ENCODE measurements at places on chromosomes 5 and 9.

DNA sequence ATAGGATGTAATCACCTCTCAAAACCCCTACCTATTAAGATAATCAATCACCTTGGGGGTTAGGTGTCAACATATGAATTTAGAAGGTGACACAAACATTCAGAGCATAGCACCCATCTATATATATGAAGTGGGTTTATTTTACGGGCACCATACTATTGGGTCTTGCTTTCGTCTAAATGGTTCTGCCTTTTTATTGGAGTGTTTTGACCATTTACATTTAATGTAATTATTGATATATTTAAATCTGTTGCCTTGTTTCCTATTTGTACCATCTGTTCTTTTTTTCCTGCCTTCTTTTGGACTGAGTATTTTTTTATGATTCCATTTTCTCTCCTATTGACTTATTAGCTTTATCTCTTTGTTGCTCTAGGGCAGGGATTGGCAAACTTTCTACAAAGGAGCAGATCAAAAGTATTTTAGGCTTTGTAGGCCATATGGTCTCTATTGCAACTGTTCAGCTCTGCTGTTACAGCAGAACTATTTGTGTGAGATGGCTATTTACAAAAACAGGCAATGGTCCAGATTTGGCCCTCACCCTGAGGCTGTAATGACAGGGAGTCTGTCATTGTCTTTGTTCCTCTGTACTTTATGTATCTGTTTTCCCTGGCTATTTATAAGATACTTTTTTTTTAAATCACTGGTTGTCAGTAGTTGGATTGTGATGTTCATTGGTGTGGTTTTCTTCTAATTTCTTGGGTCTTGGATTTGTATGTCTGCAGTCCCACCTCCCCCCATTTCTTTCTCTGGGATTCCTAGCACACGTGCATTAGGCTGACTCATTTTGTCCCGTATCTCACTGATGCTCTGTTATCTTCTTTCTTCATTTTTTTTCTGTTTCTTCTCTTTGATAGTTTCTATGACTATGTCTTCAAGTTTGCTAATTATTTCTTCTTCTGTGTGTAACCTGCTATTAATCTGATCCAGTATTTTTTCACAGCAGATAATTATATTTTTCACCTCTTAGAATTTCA is 127.1 kb downstream of the DAB2IP start:
- no peak for DNase-seq

GRCh38 chr5:174596429-174596828 is 128.0 kb upstream of the MSX2 start:
- DNase-seq: no peak

GRCh38 chr9:132487351-132487791 is 77.4 kb downstream of the CFAP77 start:
- no peak for DNase-seq

- no peak for DNase-seq
Observed at GRCh38 chr9:134433101-134433500, 106.8 kb downstream of the RXRA start.

- DNase-seq: no peak
Observed at GRCh38 chr5:51383131-51384121, at the start of gene ISL1. Gene ISL1 (plus strand): TSS chr5:51383448. CDS start chr5:51383672, 224 bp downstream.

All from HS-27A (cell line).